T-helper 22 cell (primary cell): ENCODE measurements at places on chromosomes 5 and 9.

DNA sequence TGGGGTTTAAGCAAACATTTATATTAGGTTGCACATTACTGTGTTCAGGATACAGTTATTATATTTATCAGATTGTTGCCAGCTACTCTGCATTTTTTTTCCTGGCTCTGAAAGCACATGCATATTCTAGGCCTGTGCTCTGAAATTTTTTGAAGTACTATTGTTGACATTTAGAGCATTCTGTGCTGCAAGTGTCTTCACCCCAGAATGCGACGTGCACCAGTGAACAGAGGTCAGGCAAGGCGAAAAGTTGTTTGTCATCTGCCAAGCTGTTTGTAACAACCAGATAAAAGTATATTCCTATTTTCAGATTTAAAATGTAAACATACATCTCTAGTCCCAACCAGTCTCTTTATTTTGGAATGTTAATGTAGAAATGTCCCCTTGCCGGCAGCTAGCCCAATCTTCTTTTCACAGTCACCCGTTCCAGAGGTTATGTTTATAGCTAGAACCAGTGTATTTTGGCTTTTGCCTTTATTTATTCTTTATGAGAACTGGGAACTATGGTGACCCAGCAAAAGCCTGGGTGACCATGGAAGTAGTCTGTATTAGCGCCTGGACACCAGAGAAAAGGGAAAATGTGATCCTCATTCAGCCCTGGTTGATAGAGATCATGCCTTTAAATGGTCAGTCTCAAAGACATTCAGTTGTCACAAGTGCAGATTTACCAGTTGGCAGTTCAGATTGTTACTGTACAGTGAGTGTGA, 84.6 kb downstream of the NDUFAF2 start:
- no peak for DNase-seq

GRCh38 chr5:55471468-55471867, 63.3 kb downstream of the PLPP1 start:
- no peak for DNase-seq

- DNase-seq: no peak
Observed at GRCh38 chr9:134932606-134933005, 14.9 kb upstream of the FCN1 start.

DNA sequence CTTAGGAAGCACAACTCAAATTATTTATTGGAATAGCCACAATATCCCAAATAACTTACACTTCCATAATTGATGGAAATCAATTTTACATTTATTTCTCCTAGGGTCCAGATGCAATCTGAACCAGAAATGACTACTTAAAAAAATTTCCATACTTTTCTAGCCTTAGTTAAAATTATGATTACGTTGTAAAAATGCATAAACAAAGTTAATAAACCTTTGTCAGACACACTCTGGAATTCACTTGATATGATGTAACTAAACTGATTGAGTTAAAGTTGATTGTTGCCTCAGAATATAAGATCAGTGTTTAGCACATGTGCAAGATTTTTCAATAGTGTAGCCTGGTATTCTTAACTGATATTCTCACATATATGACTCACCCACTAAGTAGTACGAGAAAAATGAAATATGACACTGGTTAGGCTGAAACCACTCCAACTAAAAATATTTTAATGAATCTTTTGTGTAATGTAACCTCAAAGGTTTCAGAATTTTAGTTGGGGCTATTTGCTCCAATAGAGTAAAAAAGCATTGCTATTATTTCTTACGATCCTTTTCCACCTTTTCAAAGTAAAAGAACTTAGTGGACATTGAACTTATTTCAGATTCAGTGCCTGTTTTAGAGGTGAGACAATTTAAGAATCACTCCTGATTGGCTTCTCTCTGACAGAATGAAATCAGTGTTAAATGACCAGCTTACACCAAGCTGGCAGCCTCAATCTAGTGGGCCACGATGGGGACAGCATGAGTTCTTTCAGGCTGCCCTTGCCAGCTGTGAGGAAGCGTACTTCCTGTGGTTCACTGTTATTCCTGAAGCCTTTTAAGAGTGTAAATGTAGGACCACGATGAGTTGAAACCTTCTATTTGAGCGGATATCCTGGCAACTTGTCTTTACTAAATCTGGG, 277.2 kb upstream of the CDH9 start:
- DNase-seq: no peak

DNA sequence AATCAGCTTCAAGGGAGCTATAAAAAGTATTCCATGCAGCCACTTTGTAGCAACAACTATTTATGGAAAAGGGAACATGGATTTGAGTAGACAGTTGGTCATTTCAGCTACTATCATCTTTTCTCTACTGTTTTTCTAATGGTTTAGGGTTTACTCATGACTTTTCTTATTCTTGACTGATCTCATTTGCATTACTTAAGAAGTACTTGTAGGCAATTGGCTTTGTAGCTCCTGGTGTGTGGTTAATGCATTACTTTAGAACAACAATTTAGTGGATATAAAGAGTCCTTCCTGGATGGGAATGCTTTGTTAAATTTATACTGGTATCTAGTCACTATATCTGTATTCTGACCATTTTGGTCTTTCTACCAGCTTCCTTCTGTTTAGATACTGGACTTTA, 59.8 kb upstream of the NTRK2 start:
- no peak for DNase-seq

- DNase-seq: no peak
Observed at GRCh38 chr9:121383715-121384114, 13.7 kb upstream of the STOM start.

DNA sequence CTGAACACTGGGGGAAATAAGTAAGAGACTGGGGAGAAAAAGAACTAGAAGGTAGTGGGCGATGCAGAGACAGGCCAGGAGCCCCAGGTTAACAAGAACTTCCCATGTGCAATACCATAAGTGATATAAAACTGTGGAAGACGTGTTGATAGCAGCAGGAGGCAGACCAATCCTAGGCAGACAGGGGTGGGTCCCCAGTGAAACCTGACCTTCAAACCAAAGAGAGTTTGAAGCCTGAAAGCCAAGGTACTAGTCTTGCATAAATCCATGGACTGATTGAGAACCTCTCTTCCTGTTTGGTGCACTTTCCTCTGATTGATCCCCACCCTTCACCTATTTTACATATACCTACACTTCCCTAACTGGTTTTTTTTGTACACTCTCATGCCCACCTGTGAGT, 15.2 kb upstream of the HEXB start:
- DNase-seq: no peak

DNA sequence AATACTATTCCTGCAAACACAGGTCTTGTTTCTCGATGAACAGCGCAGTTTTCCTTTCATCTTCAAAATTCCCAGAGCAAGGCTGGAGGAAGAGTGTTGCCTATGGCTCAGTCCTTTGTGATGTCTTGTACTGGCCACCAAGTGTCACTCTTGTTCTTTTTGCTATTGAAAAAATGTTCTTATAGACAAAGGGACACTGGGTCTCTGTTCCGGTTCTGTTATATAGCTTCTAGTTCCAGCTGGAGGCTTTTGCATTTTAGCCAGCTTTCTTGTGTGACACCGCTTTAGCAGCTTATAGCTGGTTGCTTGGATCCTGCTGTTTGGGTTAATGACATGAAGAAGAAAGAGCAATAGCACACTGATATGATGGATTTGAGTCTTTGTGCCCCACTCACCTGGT, 343.7 kb upstream of the KCNN2 start:
- DNase-seq: no peak

DNA sequence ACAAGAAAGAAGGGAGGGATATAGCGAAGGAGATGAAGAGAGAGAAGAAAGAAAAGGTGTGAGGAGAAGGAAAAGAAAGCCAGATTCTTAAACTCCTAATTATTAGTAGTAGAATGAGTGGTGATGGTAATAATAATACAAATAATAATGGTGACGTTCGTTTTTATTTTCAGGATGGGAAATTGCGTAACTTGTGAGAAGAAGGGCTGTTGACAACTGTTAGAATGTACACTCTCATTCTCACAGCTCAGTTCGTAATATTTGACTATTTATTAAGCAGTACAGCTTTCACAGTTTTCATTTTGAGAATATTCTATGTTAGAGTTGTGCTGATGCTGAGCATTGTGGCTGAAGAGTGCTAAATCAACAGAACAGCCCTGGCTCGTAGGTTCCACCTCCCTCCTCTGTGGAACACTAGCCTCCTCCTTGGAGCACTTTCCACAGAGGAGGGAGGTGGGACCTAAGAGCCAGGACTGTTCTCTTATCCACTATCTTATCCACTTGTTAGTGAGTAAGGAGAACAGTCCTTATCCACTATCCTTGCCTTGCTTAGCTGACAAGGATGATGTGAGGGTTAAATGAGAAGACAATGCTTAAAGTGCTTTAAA, 258.3 kb upstream of the VLDLR start:
- no peak for DNase-seq

GRCh38 chr9:78121488-78121887, 89.9 kb upstream of the GNAQ start:
- DNase-seq: no peak

DNA sequence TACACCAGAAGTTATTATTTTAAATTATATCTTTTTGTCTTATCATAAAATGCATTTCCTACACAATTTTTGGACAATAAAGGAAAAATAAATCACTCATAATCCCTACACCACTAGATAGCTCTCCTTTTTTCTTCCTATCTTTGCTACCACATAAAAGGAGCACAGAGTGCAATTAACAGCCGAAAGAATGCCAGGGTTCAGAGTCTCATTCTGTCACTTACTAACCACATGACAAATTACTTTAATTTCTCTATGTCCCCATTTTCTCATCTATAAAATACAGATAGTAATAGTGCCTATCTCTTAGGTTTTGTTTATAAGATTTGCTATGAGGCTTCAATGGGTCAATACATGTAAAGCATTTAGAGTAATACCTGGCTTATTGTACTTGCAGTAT, 158.7 kb upstream of the GRIN3A start:
- no peak for DNase-seq

DNA sequence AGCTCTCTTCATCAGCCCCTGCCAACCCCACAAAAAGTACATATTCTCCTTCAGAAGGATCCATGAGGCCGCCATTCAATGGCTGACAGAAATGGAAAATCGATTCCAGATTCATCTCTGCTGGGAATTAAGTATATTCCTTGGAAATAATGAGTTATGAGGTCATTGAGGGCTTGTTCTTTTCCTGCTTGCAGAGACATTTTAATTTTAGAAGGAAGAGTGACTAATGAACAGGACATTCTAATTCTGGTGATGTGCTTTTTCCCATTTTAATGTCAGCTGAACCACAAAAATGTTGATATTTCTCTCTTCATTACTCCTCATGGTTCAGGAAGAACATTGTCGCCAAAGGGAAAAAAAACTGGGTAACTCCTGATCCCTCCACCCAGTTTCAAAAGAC, 314.0 kb downstream of the PIK3R1 start:
- DNase-seq: no peak

GRCh38 chr5:122751293-122751782, 23.5 kb upstream of the SNX2 start:
- DNase-seq: no peak

GRCh38 chr5:107512029-107512428, 158.7 kb downstream of the EFNA5 start:
- no peak for DNase-seq

DNA sequence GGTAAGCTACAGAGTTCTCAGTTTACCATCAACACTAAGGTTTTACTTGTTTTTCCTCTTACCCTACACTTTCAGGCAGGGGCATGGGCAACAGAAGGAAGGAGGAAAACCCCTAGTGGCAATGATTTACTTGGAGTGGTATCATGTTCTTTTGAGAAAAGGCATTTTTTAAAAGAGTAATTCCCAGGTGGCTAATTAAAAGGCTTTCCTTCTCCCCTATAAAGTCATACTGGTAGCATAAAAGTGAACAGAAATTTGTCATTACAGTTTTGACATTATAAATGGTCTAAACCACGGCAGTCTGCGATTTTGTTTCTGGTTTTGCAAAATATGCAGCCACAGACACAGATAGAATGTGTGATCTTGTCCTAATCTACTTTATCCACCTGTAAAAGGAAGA, 30.9 kb upstream of the OR2K2 start:
- DNase-seq: no peak

DNA sequence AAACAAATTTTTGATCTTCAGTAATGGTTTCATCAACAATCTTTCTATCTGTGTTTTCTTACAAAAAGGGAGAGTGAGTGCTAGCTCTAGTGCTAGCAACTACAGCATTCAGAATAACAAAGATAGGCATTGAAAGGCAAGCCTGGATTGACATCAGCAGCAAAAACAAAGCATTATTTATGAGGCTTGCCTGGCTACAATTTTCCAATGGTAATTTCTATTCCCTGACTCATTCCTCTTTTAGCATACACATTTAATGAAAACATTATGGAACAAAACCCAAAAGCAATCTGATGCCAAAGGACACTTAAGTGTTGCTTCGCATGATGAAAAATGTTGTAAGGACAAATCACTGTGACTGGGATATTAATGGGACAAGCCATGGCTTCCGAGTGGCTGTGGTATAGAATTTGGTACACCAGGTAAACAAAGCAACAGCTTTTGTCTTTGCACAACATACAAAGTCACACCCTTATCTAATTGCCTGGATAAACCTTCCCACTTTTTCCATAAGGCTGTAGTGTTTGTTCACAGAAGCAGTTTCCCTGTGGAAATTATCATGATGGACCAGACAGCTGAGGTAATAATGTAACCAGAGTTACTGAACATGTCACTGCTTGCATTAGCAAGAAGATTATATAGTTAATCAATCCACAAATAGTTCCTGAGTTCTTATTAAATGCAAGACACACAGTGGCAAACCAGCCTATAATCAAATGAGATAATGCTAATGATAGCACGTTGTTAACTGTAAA, 179.8 kb upstream of the EDIL3 start:
- DNase-seq: no peak
